ENCODE measurements at places on chromosomes 12 and 14.

GRCh38 chr14:33186656-33187055 lies 248.0 kb downstream of the NPAS3 start:
- DNase-seq: no peak

DNA sequence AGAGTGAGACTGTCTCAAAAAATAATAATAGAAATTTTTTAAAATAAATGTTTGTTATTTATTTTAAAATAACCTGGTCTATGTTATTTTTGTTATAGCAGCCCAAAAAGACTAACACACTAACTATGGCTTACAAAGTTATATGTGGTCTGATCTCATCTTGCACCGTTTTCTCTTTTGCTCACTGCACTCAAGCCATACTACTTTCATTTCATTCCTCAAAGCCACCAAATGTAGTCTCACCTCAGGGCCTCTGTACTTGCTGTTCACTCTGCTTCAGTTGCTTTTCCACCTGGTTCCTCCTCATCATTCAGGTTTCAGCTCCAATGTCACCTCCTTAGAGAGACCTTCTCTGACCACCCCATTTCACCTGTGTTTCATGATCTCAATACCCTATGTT lies 55.2 kb upstream of the MDM1 start:
- DNase-seq: no peak

GRCh38 chr12:7542813-7543212 lies 39.2 kb upstream of the CD163 start:
- no peak for DNase-seq

- no peak for DNase-seq
Measured at GRCh38 chr14:56224229-56224628, 106.0 kb downstream of the PELI2 start.

DNA sequence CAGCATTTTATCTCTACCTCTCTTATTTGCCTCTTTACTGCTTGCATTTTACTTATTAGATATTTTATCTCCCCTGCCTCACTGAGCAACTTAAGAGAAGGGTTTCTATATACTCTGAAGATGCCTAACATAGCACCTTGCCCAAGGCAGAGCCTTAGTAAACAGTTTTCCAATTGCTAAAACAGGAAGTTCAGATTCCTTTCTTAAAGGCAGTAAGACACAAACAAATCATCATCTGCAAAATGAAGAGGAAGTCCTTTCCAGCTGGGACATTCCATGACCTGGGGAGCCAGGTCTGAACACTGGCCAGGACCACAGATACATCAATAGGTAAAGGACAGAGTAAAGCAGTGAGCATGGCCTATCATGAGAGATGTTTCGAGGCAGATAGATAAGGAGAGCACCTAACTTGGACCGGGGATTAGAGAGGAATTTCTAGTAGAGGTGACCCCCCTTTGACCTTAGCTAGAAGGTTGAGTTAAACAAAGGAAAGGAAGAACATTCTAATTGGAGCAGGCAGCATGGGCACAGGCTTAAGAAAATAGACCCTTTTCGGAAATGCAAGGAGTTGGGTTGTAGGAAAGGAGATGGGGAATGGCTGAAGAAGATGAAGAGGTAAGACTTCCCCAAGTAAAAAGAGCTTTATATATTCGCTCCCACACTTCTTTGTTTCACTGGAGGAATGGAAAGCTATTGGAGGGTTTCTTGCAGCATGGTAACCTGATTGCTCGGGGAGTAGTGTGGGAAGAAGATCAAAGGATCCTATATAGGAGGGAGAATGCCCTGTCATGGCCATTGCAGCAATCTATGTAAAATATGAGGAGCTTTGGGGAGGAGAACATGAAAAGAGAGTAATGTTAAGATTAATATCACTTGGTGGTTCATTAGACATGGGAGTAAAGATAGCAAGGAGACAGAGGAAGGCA lies 94.8 kb downstream of the PHLDA1 start:
- no peak for DNase-seq

DNA sequence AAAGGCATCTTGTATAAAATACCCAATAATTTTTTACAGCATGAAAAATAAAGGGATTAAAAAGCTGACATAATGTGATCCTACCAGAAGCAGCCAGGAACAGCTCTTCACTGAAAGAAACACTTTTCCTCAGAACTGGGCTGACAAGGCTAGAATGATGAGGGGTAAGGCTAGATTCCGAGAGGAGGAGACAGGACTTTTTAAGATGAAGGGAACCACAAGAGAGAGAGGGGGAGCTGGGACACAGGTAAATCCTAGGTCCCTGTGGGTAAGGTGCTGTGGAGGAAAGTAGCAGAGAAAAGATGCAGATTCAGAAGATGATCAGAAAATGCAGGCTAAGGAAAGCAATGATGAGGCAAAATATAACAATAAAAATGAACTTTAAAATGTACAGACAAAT lies 29.5 kb downstream of the C2CD5 start:
- DNase-seq: no peak

DNA sequence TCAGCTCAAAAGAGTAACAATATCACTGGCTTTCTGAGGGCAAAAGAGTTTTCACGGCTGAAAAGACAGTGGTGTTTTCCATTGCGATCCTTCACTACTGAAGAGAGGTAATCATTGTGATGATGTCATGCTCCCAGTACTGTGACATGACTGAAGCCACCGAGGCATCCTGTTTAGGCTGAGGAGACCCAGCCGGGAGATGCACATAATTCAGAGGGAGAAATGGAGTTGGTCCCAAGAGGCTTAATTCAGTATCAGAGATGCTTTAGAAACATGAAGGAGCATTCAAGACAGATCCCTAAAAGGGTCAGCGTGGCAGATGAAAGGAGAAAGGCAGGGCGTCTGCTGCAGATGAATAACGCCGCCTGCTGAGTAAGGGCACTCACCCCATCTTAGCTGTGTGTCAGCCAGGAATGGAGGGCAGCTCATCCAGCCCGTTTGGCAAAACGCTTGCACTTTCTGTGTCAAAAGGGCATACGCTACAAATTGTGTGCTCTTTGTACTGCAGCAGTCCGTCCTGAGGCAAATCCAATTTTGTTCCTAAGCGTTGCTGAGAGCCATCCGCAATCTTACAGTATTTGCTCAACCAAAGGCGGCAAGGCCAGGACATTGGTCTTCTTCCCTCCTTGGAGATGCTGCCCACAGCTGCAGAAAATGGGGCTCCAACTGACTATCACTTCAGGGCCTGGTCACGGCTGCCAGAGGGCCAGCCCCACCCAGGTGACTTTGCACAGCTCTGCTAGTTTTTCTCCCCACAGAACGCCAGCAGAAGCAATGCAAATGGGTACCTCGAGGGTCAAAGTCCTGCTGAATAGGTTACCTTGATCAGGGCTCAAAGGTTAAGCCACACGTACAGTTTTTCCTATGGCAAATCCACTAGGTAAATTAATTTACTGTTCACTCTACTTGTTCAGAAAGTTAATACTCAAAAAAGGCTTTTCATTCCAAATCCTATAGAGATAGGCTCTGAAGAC lies 23.5 kb downstream of the CCDC92 start:
- DNase-seq: no peak

- no peak for DNase-seq
Measured at GRCh38 chr12:65826353-65827171, 2.3 kb downstream of the HMGA2 start.

- DNase-seq: no peak
Measured at GRCh38 chr14:95221531-95221930, 64.2 kb upstream of the DICER1 start.

- DNase-seq: no peak
Measured at GRCh38 chr12:3644104-3644503, 108.8 kb downstream of the CRACR2A start.

Data from effector CD4-positive, alpha-beta T cell (primary cell).